PC-3 (cell line): ENCODE measurements at places on chromosomes 1 and 21. TPM values are rescaled to one million over a fixed set of nuclear protein-coding genes. Genes with fewer than 3 reads are reported as not detected.

FMO5 gene
- total RNA-seq = 2.8 and 3.2 TPM in 2 replicates

GPR153 gene
- 98.7 and 113 TPM in 2 replicates for total RNA-seq

PIGV gene
- total RNA-seq = 6.0 and 8.8 TPM in 2 replicates

PLA2G5 gene
- total RNA-seq = not detected in 2 replicates

JAM2 gene
- total RNA-seq = not detected in 2 replicates

FAM167B gene
- 1.3 and 1.6 TPM in 2 replicates for total RNA-seq

RBM34 gene
- 40.1 and 44.9 TPM in 2 replicates for total RNA-seq

FAAH gene
- 2.0 and 5.0 TPM in 2 replicates for total RNA-seq

CLCA1 gene
- not detected in 2 replicates for total RNA-seq

PLEKHG5 gene
- total RNA-seq = 42.8 and 66.1 TPM in 2 replicates

ANGPTL3 gene
- not detected in 2 replicates for total RNA-seq

SYT14 gene
- 3.5 and 5.2 TPM in 2 replicates for total RNA-seq
